Aorta (tissue), 5 donors: ENCODE measurements at places on chromosomes 12 and 14. TPM values are rescaled to one million over a fixed set of nuclear protein-coding genes. Genes with fewer than 3 reads are reported as not detected.

LMO3 gene
- polyA plus RNA-seq, result 8.1 TPM

NOVA1 gene
- 15.0 TPM for polyA plus RNA-seq

SLC38A6 gene
- 8.5 TPM for polyA plus RNA-seq

KLHL33 gene
- polyA plus RNA-seq, result 0.41 TPM

METTL17 gene
- 88.6 TPM for polyA plus RNA-seq

DGKA gene
- 85.6 TPM for polyA plus RNA-seq

HOXC12 gene
- not detected for polyA plus RNA-seq

AGAP2 gene
- polyA plus RNA-seq, result 0.88 TPM

ATP5F1B gene
- polyA plus RNA-seq, result 327 TPM
